ENCODE measurements at places on chromosomes 11 and 22.

DNA sequence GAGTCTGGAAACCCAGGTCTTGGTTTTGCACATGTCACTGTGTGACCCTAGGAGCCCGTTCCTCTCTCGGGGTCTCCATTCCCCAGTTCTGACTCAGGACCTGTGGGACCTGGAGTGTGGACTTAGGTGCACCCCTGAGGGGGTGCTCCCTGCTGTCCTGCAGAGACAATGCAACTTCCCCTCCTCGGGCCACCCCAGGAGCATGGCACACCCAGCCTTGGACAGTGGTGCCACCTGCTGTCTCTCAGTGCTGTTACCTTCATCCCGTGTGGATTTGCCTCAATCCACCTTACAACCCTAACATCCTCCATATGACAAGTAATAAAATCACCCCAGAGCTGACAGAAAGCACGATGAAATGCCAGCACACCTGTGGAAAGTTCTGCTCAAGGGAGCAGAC, 27.5 kb upstream of the CRYBB3 start:
- DNase-seq = no peak

GRCh38 chr11:69899957-69900821, 81.0 kb upstream of the FGF3 start:
- no peak for DNase-seq

DNA sequence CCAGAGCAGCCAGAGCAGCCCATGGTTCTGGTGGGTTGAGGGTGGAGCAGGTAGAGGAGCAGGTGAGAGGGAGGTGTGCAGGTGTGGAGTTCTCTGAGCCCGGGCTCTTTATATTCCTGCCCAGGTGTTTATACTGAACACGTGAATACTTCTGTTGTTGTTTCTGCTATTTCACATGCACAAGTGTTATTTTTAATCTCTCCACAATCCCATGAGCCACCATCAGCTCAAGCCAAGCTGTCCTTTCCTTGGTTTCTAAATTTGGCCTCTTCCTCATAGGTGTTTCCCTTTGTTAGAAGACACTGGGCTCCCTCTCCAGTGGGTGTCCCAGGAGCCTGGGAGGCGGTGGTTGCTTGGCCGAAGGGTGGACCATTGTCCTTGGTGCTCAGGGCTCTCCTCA, at the start of gene KRTAP5-3:
KRTAP5-3 (minus strand) TSS at position 101 of the 400 bp plus-strand sequence; CDS start at position 23, 78 bp downstream.
- DNase-seq = no peak

- no peak for DNase-seq
These were observed 6.5 kb downstream of the GAL start for GRCh38 chr11:68690671-68691401.

- DNase-seq = no peak
These were observed 203.8 kb downstream of the CASP12 start for GRCh38 chr11:104694259-104695064.

DNA sequence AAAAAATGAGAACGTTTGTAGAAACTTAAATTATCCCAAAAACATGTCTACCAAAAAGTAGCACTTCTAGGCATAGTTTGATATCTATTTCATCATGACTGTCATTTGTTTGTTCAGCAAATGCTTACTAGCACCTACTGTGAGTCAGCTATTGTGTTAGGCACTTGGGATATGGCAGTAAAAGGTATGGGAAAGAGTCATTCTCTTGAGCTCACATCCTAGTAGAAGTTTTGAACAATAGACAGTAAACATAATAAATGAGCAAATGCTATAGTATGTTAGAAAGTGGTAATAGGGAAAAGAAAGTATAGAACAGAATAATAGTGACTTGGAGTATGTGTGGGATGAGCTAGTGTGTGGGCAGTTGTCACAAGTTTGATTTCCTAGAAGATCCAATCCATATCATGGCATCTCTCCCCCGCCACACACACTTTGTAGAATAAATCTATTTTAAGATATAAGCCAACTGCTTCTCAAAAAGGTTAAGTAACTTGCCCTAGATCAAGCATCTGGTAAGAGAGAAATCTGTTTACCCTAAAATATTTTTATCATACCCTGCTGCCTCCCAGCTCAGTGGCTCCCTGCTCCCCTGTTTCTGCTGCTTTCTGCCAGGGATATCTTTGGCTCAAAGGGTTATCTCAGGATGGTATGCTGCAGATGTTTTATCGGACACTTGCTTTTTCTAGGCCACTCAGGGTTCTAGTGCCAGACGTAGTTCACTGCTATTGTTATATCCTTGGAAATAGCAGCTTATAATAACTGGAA, 129.7 kb downstream of the NCAM1 start:
- no peak for DNase-seq

- DNase-seq = no peak
These were observed 18.1 kb upstream of the KLHL35 start for GRCh38 chr11:75450826-75451821.

DNA sequence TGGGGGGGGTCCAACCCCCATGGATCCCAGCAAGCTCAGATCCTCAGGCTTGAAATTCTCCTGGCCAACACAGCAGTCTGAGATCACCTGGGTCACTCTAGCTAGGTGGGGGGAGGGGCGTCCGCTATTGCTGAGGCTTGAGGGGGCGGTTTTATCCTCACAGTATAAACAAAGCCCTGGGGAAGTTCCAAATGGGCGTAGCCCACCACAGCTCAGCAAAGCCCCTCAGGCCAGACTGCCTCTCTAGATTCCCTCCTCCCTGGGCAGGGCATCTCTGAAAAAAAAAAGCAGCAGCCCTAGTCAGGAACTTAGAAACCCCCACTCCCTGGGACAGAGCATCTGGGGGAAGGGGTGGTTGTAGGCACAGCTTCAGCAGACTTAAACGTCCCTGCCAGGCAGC, 16.7 kb downstream of the TRPC6 start:
- no peak for DNase-seq

- no peak for DNase-seq
These were observed 95.4 kb downstream of the GRAMD1B start for GRCh38 chr11:123525511-123525918.

- no peak for DNase-seq
These were observed 41.5 kb downstream of the TRMU start for GRCh38 chr22:46376908-46377524.
